ENCODE measurements at places on chromosomes 5 and 9. TPM values are rescaled to one million over a fixed set of nuclear protein-coding genes. Genes with fewer than 3 reads are reported as not detected.

The RMRP gene
- 6,137 TPM for total RNA-seq

The CDX1 gene
- 0.17 TPM for total RNA-seq

The MYMK gene
- not detected for total RNA-seq

The BASP1 gene
- total RNA-seq, result 163 TPM

The AGXT2 gene
- 0.17 TPM for total RNA-seq

The ZNF346 gene
- total RNA-seq, result 17.9 TPM

The PCDHGB4 gene
- 21.5 TPM for total RNA-seq

The ANKRD31 gene
- total RNA-seq, result under 0.01 TPM

The PCDHGA12 gene
- 26.0 TPM for total RNA-seq

All from smooth muscle cell of trachea (primary cell).